ENCODE measurements at places on chromosomes 5 and 9. TPM values are rescaled to one million over a fixed set of nuclear protein-coding genes. Genes with fewer than 3 reads are reported as not detected.

DNA sequence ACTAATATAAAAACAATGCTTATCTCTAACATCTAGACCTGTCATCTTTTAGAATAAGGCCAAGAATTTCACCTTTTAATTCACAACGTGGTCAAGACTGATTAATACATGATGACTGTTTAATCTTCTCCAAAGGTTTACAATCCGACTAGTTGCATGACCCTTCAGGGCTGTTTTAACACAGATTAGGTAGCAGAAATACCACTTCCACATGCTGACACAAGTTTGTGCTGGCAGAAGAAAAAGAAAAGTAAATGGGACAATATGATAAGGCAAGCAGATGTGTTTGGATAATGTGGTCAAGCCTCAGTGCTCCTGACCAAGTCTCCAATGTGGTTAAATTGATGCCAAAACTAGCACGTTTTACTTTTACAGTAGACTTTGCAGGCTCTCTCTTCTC, 31.1 kb downstream of the SEMA6A start:
- no peak for DNase-seq

GRCh38 chr5:170748951-170749471, 34.5 kb upstream of the GABRP start:
- no peak for DNase-seq

DNA sequence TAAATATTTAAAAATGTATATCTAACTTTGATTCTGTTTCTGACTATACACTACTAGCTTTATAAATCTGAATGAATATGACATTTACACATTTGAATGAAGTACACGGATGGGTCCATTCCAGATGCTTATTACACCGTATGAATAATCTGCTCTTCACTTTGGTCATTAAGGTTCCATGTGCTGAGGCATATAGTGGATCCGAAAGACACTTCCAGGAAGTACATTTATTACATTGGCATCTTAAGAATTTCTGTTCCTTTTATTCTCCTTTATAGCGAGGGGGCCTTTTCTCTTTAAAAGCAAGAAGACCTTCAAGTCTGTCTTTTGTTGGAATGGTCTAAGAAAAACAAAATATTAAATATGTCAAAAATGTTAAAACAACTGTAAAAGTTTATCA, 147.6 kb downstream of the AUH start:
- DNase-seq = no peak

GRCh38 chr5:128224336-128224735, 140.8 kb downstream of the SLC12A2 start:
- DNase-seq = no peak

- no peak for DNase-seq
Measured at GRCh38 chr5:17315710-17316221, 98.3 kb downstream of the BASP1 start.

- DNase-seq = no peak
Measured at GRCh38 chr5:63053019-63053638, 474.5 kb downstream of the LRRC70 start.

GRCh38 chr5:58491216-58491892, at the start of gene GAPT:
GAPT (plus strand) TSS chr5:58491435; CDS start chr5:58494537, 3,102 bp downstream.
- no peak for DNase-seq

- no peak for DNase-seq
Measured at GRCh38 chr5:113089653-113090335, 113.2 kb downstream of the DCP2 start.

DNA sequence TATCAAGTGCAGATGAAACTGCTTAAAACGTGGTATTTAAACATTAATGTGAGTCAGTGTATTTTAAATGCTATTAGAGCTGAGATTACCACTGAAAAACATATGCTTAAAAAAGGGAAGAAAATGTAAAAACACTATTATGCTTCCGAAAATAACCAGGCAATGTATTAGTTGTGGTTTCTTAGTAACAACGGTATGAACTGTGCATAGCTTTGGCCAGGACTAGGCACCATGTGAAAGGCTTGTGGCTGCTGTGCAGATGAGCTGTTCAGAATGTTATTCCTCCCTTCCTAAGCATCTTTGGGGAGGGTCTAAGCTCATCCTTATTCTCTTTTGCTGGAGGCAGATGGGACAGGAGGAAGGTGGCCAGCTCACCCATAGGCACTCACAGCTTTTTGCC, 84.9 kb downstream of the NTRK2 start:
- DNase-seq = no peak

- peak; percentile 88 for DNase-seq
Measured at GRCh38 chr9:137302118-137302448, at the start of gene NRARP. NRARP (minus strand) TSS chr9:137302271; CDS start chr9:137301928, 343 bp downstream.

DNA sequence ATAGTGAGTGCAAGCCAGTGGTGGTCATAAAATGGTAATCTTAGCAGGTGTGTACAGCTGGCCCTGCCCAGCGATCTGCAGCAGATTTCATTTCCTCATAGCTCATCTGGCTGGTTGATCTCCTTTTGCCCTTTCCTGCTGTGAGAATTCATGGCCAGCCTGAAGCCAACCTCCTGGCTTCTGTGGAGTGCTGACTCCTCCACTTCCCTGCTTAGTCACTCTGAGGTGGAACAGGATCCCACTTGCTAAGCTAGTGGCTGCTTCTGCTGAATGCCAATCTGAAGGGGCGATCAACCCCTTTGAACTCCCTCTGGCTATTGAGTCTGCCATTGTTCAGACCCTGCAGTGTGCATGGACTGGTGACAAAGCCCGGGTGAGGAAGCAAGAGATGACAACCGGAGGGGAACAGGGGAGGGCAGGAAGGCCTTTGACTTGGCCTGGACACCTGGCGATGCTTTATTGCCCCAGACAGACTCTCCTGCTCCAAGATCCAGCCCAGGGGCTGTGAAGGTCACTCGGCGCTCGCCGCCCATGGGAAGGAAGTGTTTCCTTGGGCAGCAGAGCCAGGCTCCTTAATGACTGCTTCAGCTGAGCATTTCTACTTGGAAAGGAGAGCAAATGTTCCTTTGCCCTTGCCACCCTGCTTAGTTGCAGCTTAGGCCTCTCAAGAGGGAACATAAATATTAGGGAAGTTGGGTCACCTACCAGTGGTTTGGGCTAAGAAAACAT, 341.1 kb downstream of the ZSWIM6 start:
- DNase-seq = no peak

- DNase-seq = no peak
Measured at GRCh38 chr5:158165647-158166046, 306.7 kb upstream of the CLINT1 start.

DNA sequence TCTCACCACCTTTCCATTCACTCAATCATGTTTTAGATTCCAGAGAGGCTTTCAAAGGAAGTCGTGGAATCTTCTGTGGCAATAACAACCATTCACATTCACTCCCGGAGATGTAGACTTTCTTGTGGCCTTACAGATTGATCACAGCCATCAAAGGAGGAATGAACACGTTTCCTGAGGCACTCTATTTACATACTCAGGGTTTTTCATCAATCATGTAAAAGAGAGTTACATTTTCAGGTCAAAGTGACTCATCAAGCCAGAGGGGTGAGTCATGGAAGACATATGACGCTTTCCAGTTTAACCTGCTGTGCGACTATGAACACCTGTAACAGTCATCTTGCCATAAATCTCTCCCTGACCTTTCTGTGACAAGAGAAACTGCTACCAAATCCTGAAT, 39.3 kb upstream of the RAD23B start:
- no peak for DNase-seq

GRCh38 chr9:117747386-117747970, 43.3 kb downstream of the TLR4 start:
- no peak for DNase-seq

GRCh38 chr9:121213136-121213806, 11.6 kb upstream of the RAB14 start:
- peak; percentile 55 for DNase-seq

DNA sequence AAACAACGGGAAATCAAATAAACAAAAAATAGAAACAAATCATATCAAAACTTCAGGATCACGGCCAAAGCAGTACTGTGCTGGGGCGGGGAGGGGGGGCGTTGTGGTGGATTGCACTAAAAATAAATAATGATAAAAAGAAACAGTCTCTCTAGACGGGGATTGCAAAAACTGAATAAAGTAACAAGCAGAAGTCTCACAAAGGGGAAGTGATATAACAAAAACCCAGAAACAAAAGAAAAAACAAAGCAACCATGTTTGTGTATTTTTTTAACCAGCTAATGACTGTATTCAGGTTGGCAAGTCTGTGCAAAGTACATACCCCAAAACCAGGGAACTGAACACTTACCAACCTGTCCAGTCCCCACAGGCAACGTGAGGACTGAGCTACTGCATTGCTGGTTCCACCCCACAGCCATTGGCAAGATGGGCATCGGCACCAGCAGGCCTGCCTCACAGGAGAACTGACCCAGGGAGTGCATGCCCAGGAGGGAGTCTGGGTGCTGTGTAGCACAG, 24.1 kb downstream of the BICD2 start:
- DNase-seq = no peak

DNA sequence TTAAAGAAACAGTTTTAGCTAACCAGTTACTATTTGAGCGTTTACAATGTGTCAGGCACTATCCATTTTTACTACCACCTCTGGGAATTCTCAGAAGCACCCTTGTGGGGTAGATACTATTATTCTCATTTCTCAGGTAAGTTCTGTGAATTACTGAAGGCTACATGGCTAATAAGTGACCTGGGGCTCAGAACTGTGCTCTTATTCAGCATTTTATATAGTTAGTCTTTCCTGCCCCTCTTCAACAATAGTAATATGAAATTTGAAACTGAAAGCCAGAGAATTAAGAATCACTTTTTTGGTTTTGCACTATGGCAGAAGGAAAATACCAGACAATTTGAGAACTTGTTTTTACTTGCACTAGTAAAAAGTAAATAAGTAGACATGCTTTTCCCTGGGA, 11.8 kb downstream of the ELL2 start:
- DNase-seq = no peak

GRCh38 chr5:179878222-179879002, 19.8 kb upstream of the MRNIP start:
- no peak for DNase-seq

DNA sequence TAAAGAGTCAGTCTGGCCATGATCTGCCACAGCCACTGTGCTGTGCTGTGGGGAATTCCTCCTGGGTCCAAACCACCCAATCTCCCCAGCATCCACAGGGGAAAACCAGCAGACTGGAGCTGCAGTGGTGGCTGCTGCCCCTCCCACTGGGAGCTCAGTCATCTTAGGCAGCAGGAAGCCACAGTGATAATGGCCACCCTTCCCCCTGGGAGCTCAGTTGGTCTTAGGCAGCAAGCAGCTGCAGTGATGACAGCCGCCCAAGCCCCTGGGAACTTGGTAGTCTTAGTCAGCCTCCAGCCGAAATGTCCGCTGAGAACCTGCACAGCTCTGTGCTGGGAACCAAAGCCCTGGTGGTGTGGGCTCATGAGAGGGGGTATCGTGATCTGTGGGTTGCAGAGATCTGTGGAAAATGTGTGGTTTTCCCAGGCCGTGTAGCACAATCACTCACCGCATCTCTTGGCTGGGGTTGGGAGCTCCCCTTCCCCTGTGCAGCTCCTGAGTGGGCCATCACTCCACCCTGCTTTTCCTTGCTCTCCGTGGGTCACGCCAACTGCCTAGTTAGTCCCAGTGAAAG, 38.4 kb upstream of the SMIM15 start:
- DNase-seq = no peak

DNA sequence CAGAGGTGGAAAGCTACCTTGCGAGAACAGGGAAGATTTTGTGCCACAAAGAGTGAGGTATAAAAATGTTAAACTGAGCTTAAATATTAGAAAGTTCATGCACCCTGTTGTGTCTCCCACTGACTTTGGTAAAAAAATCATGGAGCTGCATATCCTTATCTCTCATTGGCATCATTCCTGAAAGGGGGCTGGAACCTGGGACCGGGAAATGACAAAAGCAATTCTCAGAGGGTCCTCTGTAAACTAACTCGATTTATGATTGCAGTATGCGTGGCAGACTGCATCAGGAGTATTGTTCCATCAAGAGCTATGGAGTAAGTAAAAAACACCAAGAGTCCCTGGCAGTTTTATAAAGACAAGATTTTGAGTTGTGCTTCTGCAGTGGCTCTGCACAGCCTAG, 148.8 kb downstream of the DCP2 start:
- no peak for DNase-seq

- DNase-seq = no peak
Measured at GRCh38 chr5:78594610-78595457, 53.7 kb downstream of the LHFPL2 start.

DNA sequence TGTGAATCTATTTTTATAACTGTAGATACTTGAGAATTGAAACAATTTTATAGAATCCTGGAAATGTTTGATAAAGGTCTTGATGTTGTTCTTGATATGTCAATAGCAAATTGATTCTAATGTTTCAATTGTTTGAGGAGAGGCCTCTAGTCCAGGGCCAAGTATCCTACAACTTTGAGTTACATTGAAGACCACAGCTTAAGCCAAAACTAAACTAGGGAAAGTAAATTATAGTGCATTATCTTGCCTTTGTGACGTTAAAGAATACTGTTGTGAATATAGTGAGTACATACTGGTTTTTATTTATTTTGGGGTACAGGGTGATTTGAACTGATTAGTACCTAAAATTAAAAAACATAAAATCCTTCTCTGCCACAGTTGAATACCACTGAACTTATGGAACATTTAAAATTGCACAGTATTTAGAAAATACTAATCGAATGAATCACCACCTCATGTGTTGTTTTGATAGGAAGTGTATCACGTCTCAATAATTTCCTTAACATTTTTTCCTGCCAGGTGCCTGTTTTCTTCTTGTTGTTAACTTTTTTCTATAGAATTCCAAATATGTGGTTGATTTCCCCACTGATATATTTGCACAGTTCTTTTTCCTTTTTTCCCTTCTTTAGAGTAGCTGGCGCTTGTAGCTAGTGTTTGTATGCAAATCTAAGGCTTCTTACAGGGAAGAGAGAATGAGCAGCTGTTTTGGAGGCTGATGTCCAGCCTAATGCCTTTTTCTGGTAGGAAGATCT, 12.5 kb downstream of the ARHGEF28 start:
- DNase-seq = no peak

- DNase-seq = no peak
Measured at GRCh38 chr9:70256123-70256551, 2.6 kb upstream of the SMC5 start.

Gene GMCL2
- polyA plus RNA-seq = not detected

Gene BTNL8
- polyA plus RNA-seq = not detected

Gene CDC20B
- polyA plus RNA-seq = not detected

Gene C9orf72
- polyA plus RNA-seq = 16.9 TPM

Gene MYOZ3
- not detected for polyA plus RNA-seq

Gene UQCRQ
- 471 TPM for polyA plus RNA-seq

Gene PRSS3
- polyA plus RNA-seq = not detected

Gene AIF1L
- not detected for polyA plus RNA-seq

Gene TAF1L
- polyA plus RNA-seq = not detected

Gene IL33
- polyA plus RNA-seq = not detected

Gene CDH9
- not detected for polyA plus RNA-seq

Gene WNT8A
- not detected for polyA plus RNA-seq

All from CD4-positive, alpha-beta memory T cell (primary cell).